ENCODE measurements at places on chromosomes 1 and 21. TPM values are rescaled to one million over a fixed set of nuclear protein-coding genes. Genes with fewer than 3 reads are reported as not detected.

Gene AMY2A
- 0.23 TPM for polyA plus RNA-seq

DNA sequence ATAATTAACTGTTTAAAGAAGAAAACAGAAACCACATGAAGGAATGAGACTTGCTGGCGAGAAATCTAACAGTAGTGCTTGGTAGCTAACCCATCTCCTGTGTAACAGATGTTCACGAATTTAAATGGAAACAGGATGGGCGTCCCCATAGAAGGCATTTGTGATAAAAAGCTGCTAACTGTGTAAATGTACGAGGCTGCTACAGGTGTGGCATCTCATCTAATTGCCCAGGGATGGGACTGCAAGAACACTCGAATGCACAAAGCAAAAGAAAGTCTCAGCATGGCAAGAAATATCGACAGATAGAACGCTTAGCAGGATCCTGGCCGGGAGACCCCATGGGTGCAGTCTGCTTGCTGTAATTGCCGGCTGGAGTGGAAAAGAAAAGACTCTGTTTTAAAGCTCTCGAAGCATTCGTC, 112.7 kb downstream of the RUNX1 start:
- DNase-seq, result no peak

DNA sequence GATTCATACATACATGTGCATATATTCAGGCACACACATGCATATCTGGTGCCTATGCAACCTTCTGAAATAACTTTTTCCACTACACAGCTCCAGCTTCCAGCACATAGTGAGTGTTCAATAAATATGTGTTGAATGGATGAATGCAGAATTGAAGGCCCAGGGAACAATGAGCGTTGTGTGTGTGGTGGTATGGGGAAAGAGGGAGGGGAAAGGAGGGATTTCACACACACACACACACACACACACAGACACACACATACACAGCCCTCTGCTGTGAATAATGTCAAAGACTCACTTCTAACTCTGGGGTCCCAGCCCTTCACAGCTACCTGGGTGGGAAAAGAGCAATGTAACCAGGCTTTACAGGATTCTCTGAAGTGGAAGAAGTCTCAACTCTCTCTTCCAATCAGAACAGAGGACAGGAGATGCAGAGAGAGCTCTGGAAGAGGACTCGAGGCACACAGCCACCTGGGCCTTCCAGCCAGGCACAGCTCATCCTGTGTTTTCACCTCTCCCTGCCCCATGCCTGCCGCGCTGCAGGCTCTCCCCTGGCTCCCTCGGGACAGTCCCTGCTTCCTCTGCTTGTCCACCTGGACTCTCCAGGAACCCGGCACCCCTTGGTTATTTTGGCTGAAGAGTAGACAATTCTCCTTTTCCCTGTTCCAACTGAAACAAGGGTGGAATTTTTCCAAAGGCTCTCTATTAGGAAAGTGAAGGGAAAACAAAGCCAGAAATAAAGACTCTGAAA, 5.4 kb upstream of the IGSF8 start:
- DNase-seq, result no peak

GRCh38 chr1:157487504-157487903, 64.8 kb downstream of the FCRL5 start:
- DNase-seq, result no peak

GRCh38 chr1:65002508-65003315, 36.4 kb upstream of the JAK1 start:
- no peak for DNase-seq

DNA sequence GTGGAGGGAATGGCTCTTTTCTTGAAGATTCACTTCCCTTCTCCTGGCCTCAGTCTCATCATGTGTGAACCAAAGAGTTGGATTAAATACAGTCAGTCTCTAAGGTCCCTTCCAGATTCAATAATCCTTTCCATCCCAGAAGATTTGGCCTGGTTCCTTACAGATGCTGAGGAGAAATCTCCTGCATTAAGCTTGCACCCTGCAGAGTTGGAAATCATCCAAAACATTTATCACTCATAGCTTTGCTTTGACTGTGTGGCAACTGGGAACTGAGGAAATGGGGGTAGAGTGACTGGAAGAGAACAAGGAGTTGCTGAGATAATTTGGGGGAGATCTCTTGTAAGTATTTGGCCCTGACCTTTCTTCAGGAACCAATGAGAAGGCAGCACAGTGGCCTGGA, 220.5 kb upstream of the SGIP1 start:
- DNase-seq, result no peak

Gene OPN3
- 49.6 TPM for polyA plus RNA-seq

GRCh38 chr1:78292361-78292760, 198.4 kb upstream of the PTGFR start:
- no peak for DNase-seq

DNA sequence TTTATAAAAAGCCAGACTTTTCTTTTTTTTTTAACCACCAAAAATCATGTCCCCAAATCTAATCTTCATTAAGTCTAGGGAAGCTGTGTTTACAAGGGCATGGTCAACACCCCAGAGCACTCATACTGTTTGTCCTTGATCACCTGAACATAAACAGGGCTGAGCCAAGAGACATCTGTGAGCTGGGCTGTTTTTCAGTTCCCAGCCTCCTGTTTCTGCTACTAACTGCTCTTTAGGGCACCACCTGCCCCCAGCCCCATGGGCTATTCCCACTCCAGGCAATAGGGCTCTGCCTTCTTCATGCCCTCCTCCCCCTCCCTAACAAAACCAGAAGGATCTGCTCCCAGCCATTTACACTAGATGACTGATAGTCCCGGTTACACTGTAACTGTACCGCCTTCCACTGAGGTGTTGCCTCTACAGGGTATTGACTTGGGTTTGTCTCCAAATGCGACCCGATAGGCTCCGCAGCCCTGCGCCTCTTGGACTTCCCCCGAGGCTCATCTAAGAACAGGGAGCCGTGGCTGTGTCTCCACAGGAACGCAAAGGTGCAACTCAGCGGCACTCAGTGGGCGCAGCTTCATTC, 11.7 kb upstream of the SLC26A9 start:
- DNase-seq, result no peak

Gene TRABD2B
- 17.0 TPM for polyA plus RNA-seq

DNA sequence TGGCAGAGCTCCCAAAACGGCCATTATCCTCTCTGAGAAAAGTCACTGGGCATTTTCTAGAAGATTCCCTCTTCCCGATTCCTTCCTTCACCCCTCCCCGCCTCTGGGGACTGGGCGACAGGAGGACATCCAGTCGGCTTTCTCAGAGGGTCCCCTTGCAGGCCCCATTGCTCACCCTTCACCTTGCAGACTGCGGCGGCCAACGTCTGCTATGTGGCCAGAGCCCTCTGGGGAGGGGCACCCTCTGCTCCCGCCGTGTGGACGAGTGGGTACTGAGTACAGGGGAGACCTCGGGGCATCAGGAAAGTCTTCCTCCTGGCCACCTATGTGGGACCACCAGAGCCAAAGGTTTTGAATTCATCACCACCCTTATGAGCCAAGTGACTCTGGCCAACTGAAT, 293.5 kb upstream of the VAMP3 start:
- DNase-seq, result no peak

Gene ADORA3
- polyA plus RNA-seq, result 0.74 TPM

- no peak for DNase-seq
These were observed 86.7 kb upstream of the CLDN14 start for GRCh38 chr21:36566644-36567043.

GRCh38 chr1:227445092-227445674, 118.2 kb upstream of the ZNF678 start:
- DNase-seq, result no peak

Gene FCRLB
- 6.0 TPM for polyA plus RNA-seq

DNA sequence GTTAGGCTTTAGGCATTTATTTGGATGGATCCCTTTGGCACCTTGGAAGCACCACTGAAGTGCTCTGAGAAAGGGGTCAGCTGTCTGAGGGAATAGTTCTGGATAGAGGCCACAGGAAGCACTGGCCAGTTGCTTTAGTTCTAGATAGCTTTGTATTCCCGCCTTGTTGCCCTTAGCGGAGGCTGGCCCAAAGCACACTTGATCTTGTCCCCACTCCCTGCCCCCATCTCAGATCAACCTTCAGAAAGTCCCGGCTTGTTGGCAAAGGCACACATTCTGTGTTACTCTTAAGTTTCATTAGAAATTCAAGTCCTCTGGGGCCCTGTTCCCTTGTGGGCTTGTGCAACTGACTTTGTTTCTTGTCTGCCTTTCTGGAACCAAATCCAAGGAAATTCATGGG, 15.2 kb upstream of the NBL1 start:
- DNase-seq, result no peak

- no peak for DNase-seq
These were observed 1.6 kb upstream of the MARK1 start for GRCh38 chr1:220526294-220526693.

Gene BMP8B
- 2.1 TPM for polyA plus RNA-seq

GRCh38 chr1:203028784-203029553, 2.7 kb downstream of the PPFIA4 start:
- no peak for DNase-seq

DNA sequence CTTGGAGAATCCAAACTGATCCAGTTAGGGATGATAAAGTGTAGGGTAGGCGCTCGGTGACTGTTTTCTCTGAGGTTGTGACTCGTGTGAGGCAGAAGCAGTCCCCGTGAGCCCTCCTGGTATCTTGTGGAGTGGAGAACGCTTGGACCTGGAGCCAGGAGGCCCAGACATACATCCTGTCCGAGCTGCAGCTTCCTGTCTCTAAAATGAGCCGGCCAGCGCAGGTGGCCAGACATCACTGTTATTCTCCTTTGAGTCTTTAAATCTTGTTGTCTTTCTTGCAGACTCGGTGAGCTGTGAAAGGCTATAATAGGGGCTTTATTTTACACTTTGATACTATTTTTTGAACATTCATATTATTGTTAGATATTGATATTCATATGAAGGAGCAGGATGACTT, 12.3 kb downstream of the PCSK9 start:
- no peak for DNase-seq

Gene ITPKB
- 23.1 TPM for polyA plus RNA-seq

DNA sequence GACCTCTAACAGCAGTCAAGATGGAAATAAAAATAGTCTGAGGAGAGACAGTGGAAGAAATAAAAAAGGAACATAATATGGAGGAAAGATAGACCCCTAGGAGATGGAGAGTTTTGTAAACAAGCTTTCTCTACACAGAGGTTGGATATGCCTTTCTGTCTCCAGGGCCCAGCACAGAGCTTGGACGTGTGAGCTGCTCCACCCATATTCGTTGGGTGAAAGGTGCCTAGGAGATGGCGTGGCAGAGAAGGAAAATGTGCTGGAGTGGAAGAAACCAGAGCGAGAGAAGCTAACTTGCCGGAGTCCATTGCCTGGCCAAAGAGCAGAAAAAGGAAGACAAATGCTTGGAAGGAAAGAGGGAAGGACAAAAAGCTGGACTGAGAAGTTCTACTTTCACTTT, 78.3 kb upstream of the LMO4 start:
- no peak for DNase-seq

Gene NTNG1
- polyA plus RNA-seq, result 31.3 TPM

- DNase-seq, result no peak
These were observed 9.6 kb downstream of the RAB42 start for GRCh38 chr1:28601696-28602095.

DNA sequence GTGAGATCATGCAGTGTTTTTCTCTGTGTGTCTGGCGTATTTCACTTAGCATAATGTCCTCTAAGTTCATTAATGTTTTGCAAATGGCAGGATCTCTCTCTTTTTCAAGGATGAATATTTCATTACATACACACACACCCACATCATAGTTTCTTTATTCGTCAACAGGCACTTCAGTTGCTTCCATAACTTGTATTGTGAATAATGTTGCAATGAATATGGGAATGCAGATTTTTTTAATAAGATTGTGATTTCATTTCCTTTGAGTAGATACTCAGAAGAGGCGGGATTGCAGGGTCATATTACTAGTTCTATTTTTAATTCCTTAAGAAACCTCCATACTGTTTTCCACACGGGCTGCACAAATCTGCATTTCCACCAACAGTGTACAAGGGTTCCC, 134.0 kb downstream of the CLEC20A start:
- no peak for DNase-seq

DNA sequence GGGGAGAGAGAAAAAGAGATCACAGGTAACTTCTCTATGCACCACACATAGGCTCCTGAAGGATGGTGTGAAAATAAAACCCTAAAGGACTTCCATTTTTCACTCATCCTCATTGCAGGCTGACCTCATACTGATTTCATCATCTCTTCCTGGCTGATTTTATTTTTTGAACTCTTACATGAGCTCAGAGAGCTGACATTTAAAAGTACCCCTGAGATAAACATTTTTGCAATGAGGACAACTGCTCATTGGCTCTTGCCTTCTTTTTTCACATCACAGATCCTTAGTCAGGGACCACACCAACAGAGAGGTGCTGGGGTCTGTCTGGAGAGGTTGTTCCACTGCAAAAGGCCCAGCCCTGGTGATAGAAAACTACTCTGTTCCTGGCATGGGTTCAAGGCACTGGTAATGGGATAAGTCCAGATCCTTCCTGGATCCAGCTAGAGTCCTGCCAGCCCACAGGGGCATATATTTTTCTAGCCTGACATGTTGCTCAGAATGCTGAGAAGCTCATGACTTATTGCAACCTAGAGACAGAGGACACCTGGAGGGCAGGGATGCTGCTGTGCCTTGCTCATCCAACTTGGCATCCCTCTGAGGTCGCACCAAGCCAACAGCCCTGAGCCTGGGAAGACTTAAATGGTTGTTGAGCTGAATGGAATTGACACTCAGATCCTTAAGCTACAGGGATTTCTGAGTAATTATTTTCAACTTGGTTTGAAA, 360.0 kb downstream of the HHAT start:
- DNase-seq, result no peak

- DNase-seq, result no peak
These were observed 1047.3 kb downstream of the ADGRL2 start for GRCh38 chr1:82848043-82848442.

Gene BGLAP
- polyA plus RNA-seq, result 1.3 TPM

DNA sequence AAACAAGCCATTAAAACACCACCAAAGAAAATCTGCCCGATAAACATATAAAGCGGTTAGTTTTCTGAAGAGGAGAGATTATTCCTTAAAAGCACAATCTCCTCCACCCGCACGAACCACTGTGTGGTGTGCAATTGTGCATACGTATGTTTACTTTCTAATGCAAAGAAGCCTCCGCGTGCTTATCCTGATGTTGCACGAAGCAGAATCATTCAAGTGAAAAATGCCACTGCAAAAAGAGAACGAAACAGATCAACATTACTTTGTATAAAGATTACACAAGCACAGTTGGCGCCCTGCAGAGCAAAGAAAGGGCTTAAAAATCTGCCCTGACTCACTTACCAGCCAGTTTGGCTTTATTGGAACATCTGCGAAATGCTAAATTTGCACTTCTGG, 166.8 kb downstream of the ZNF281 start:
- no peak for DNase-seq

- no peak for DNase-seq
These were observed 223.6 kb upstream of the JUN start for GRCh38 chr1:59007429-59007819.

Gene SLAMF7
- 0.30 TPM for polyA plus RNA-seq

- DNase-seq, result no peak
These were observed 102.8 kb upstream of the SERTAD4 start for GRCh38 chr1:210129759-210130158.
